ENCODE measurements at places on chromosomes 1 and 21.

- DNase-seq = no peak
These were observed 43.2 kb downstream of the GJA5 start for GRCh38 chr1:147717051-147717705.

DNA sequence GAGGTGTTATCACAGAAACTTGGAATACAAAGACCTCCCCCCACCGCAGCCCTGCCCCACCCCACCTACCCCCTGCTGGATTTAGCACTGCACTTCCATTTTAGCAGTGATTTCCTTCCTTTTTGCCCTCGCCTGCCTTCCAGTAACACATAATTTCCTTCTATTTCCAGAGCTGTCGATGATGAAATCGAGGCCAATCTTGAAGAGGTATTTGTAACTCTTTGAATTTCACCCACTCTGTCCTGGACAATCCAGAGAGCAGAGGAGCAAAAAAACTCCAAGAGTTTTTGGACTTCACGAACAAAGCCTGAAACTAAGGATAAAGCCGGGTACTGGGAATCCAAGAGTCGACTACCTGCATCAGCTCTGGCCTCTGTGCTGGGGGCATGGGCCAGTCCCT lies 49.1 kb downstream of the CAPN2 start:
- no peak for DNase-seq

DNA sequence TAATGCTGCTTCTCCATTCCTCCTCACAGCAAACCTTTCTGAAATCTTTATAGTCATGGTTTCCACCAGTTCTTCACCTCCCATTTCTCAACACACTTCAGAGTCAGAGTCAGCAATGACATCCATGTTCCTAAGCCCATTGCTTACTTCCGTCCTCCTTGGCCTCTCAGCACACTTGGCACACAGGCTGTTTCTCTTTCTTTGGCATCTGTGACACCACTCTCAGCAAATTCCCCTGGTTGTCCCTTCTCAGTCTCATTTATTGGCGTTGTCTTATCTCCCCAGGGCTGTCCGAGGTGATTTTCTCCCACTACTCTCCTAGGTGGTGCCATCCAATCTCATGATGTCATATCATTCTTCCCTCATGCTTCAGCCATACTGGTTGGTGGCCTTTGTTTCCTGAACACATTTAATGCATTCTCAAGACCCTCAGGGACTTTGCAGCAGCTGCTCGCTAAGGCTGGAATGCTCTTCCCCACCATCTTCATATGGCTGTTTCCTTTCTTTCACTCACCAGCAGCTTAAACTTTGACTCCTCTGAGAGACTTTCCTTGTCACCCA lies 3.3 kb upstream of the LGALS8 start:
- DNase-seq = no peak

- DNase-seq = no peak
These were observed 14.9 kb downstream of the ETS2 start for GRCh38 chr21:38820471-38821239.

DNA sequence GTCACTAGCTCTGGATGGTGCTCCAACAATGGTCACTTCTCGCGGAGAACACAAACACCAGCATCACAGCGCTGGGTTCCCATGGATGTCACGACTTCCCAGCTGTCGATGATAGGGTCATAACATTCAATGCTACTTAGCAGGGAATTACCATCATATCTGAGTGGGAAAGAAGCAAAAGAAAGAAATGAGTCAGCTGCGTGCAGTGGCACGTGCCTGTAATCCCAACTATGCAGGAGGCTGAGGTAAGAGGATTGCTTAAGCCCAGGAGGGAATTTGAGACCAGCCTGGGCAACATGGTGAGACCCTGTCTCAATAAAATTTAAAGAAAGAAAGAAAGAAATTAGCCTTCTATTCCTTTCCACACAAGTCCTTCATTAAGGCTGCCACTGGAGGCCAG lies 3.6 kb upstream of the RABIF start:
- DNase-seq = no peak

DNA sequence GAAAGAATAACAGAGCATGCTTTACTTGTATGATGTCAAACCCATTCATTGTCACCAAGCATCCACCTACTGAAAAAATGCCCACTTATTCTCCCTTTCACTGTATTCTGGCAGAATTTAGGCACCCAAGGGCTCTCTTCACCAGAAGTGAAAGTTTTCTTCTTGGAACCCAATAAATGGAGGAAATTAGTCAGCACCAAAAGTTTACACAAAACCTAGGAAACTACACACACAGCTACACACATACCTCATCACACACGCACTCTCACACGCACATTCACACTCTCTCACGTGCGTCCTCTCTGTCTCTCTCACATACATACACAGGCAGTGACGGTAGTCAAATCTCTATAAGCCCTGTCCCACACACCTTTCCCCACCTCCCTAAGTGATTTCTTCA lies 37.6 kb downstream of the MCOLN2 start:
- peak; percentile 77 for DNase-seq

- DNase-seq = no peak
These were observed 40.9 kb downstream of the CYYR1 start for GRCh38 chr21:26532208-26532607.

DNA sequence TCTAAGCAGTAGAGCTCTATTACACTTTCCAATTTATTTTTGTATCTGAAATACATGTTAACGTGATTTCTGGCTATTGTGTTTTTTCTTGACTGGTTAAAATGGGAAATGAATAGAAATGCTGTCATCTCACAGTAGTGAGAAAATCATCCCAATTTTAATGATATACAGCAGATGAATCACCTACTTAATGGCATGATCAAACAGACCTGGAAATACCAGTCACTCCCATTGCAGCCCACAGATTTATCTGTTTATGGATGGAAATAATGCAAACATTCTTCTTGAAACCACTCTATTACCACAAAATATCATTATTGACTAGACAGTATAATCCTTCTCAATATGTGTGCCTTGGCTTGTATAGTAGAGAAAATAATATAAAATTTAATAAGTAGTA lies 497.8 kb upstream of the ADAMTS5 start:
- no peak for DNase-seq

DNA sequence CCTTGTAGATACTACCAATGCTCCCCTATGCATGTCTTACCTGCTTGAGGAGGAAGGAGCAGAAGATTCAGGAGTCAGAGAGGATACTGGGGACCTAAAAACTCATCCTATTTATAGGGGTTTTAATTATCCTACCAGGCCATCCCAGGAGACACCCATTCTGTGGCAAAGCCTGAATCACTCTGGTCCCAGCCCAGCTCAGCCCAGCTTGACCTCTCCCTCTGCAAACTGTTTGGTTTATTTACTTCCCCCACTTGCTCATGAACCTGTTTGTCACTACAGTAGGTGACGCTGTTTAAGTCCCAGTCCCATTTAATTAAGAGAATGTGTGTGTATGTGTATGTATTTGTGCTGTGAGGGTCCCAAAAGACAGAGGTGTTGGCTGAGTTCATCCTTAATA lies at the start of gene RPTN:
TSS of gene RPTN (minus strand) at position 85 of the 400 bp plus-strand sequence. CDS start 1,339 bp downstream, outside the sequence.
- no peak for DNase-seq

DNA sequence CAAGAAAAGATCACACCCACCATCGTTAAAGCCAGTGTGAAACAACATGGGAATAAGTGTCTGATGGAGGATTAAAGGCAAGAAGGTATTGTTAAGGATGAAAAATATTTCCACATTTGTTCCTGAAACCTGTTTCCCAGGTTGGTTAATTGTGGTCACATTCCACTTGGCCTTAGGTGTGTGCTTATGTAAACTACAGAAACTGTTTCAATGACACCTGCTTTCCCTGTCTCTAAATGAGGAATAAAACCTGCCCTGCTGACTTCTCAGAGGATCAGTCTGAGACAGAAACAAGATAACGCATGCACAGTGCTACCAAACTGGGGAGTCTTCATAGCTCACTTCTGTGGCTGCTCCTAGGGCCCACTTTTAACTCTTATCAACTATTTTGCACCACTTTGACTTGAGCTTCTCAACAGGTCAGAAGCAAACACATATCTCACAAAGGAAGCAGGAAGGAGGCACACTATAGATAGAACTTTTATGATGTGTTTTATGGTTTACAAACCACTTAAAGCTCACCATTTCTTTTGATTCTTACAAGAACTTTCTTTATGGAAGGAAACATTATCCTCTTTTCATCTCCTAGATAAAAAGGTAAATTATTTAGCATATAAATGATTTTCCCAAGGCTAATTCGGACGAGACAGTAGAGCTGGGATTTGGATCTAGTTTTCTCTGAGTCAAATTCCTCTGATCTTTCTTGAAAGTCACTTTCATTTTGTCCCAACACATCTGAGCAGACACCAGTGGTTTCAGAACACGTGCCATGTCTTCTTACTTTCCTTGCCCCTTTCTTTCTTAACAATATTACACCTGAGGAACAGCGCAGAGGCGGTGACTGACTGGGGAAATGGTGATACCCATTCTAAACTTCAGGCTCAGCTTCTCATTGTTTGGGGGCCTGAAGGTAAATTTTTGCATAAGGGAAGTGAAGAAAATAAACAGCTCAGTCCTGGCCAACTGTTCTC lies 33.4 kb downstream of the CYP2J2 start:
- no peak for DNase-seq

GRCh38 chr21:22536509-22536908 lies 1538.3 kb downstream of the NCAM2 start:
- no peak for DNase-seq

All from activated CD4-positive, alpha-beta T cell treated with anti-CD3 and anti-CD28 coated beads for 36 hours (primary cell).